GM23248 (cell line): ENCODE measurements at places on chromosomes 6 and 20. TPM values are rescaled to one million over a fixed set of nuclear protein-coding genes. Genes with fewer than 3 reads are reported as not detected.
A peak's percentile ranks its signal among the peaks of the same experiment; 100 is the strongest.

Gene APOM
- total RNA-seq: 0.76 and 3.3 TPM in 2 replicates

GRCh38 chr6:6248651-6249050 is 71.8 kb downstream of the F13A1 start:
- no peak for DNase-seq
- no peaks in the 10 kb centered on the region for H3K36me3 ChIP-seq
- H3K4me1 ChIP-seq: no peaks in the 10 kb centered on the region
- no peak overlapping the region for H3K4me3 ChIP-seq
- 0 out of 2 replicates have a peak, but pooled peaks cover 3% of the 10 kb centered on the region for H3K27me3 ChIP-seq
- H3K27ac ChIP-seq: no peak overlapping the region

DNA sequence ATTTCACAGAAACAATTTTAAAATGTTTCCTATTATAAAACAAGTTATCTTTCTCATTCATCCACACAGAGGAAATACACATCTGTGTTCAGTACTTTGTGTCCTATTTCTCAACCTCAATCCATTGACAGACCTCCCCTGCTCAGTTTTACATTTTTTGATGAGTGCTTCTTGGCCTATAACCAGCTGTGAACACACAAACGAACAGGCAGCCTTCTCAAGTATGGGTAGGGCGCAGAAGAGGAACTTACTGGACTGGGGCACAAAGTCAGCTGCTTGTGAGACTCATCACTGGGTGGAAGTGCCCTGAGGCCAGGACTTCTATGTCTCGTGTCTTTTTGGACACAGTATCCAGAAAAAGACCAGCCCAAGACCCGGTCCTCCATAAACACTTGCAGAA is 2.8 kb downstream of the RPS6KA2 start:
- peak overlapping the region; percentile 51 for H3K27ac ChIP-seq
- 0 out of 2 replicates have a peak overlapping the region, but pooled peaks have one; percentile 8 for H3K4me3 ChIP-seq
- DNase-seq: peak; percentile 79
- H3K27me3 ChIP-seq: no peaks in the 10 kb centered on the region

Gene BANF2
- not detected in 2 replicates for total RNA-seq

DNA sequence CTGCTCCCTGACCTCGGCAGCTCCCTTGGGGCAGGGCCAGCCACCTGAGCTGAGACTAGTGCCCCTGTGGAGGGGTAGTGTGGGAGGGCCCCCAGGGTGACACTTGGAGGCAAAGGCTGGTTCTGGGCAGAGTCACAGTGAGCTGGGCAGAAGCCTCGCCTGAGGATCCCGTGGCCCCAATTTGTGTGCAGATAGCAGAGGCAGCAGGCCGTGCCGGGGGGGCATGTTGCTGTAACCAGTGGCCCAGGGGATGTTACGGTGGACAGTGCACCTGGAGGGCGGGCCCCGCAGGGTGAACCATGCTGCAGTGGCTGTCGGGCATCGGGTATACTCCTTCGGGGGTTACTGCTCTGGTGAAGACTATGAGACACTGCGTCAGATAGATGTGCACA is 2.9 kb downstream of the KLHDC3 start:
- peak overlapping the region; percentile 9; the same call in 1 of the 2 replicates for H3K4me3 ChIP-seq
- peaks cover 34% of the 10 kb centered on the region for H3K4me1 ChIP-seq
- no peak overlapping the region for H3K27ac ChIP-seq
- H3K36me3 ChIP-seq: peaks cover 25% of the 10 kb centered on the region; the same call in 1 of the 2 replicates
- H3K27me3 ChIP-seq: no peaks in the 10 kb centered on the region

Gene MED23
- 35.7 and 39.3 TPM in 2 replicates for total RNA-seq

DNA sequence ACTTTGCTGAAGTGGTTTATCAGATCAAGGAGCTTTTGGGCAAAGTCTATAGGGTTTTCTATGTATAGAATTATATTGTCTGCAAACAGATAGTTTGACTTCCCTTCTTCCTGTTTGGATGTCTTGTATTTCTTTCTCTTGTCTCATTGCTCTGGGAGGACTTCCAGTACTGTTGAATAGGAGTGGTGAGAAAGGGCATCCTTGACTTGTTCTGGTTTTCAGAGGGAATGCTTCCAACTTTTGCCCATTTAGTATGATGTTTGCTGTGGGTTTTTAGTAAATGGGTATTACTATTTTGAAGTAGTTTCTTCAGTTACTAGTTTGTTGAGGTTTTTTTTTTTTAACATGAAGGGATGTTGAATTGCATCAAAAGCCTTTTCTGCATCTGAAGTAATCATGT is 36.1 kb downstream of the KCNS1 start:
- H3K27me3 ChIP-seq: no peaks in the 10 kb centered on the region
- peak; percentile 32 for DNase-seq
- 0 out of 2 replicates have a peak overlapping the region, but pooled peaks have one; percentile 5 for H3K27ac ChIP-seq

- H3K4me1 ChIP-seq: peaks cover 15% of the 10 kb centered on the region
- 0 out of 2 replicates have a peak overlapping the region, but pooled peaks have one; percentile 91 for H3K4me3 ChIP-seq
- no peaks in the 10 kb centered on the region for H3K27me3 ChIP-seq
- H3K27ac ChIP-seq: no peak overlapping the region
Observed at GRCh38 chr6:109091314-109092024, 3.2 kb downstream of the SESN1 start.

Gene MAP3K5
- 3.3 and 4.1 TPM in 2 replicates for total RNA-seq

Gene PHIP
- total RNA-seq: 14.5 and 15.9 TPM in 2 replicates

GRCh38 chr6:151553416-151554165 is 59.8 kb downstream of the CCDC170 start:
- H3K4me3 ChIP-seq: no peak overlapping the region
- no peaks in the 10 kb centered on the region for H3K36me3 ChIP-seq
- H3K27ac ChIP-seq: no peak overlapping the region
- no peaks in the 10 kb centered on the region for H3K27me3 ChIP-seq
